ENCODE measurements at places on chromosomes 1 and 21.

DNA sequence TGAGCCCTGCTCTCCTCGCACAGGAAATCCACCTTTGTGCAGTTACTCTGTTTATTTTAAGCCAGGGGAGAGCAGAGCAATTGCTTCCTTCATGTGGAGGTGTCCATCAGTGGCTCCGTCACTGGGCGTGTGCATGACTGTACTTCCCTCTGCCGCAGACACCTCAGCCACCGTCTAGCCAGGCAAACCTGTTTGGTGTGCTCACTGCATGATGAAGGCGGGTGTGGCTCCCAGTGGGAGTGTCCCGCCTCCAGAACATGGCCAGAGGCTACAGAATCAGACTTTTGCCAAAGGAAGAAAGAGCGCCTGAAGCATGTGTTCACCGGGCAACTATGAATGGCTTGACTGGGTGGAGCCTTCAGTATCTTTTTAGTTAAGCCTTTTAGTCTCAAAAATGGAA, 26.1 kb upstream of the LAMC2 start:
- no peak for DNase-seq

DNA sequence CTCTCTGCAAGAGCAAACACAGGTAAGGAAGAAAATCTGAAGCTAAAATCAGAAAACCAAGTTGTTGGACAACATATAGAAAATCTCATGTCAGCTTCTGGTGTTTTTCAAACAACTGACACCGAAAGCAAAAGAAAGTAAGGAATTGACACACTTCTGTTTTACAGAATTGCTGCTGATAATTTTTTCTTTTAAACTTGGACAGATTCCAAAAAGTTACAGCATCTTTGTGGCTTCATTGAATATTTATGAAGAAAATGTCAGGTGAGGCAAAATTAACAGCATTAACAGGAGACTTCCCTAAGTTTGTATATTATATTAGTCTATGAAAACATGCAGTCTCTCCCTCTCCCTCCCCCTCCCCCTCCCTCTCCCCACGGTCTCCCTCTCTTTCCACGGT, 14.9 kb upstream of the CTSS start:
- no peak for DNase-seq

DNA sequence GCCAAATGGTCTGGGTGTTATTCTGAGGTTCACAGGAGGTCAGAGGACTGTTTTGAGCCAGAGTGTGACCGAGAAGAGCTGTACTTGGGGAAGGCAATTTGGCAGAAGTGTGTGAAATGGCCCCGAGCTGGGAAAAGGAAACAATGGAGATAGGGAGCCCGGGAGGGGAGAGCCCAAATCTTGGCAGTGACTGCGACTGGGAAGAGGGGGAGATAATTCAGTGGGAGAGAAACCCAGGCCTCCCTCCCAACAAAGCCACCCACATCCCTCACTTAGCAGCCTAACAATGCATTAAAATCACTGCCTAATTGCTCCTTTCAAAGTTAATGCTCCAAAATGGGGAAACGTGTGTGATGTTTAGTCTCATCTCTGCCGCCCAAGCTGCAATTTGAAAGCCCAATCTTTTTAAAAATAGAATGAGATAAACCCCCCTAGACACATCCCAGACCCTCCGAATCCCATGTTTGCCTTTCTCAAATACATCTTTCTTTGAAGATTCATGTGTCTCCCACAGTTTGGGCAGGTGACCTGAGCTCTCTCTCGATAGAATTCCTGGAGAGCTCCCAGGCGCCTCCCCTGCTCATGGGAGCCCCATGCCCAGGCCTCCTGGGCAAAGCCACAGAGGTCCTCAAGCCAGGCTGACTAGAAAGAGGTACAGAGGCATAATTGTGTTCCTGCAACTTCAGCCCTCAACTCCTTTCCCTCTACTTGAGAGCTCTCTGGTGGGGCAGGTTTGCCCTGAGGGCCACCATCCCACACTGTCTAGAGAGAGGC, 17.3 kb downstream of the LRRC52 start:
- no peak for DNase-seq

DNA sequence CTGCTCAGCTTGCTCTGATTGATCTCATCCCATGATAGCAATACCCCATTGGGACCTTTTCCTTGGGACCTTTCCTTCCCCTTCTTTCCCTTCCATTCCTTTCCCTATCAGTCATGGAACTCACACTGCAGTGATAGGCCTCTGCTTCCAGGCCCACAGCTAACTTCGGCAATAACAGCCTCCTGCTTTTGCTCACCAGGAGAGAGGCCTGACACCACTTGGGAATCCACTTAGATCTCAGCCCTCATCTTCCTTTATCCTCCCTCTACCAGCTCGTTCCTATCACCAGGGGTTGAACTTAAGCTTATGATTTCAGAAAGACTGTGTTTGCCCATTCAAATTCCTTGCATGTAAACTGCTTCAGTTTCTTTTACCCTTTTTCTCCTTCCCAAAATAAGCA, 11.0 kb upstream of the TIPRL start:
- DNase-seq, result no peak

Data from activated CD8-positive, alpha-beta memory T cell treated with anti-CD3 and anti-CD28 coated beads for 1 hour (primary cell).